Mesenchymal stem cell (in vitro differentiated cells and primary cell): ENCODE measurements at places on chromosomes 3 and 15.

DNA sequence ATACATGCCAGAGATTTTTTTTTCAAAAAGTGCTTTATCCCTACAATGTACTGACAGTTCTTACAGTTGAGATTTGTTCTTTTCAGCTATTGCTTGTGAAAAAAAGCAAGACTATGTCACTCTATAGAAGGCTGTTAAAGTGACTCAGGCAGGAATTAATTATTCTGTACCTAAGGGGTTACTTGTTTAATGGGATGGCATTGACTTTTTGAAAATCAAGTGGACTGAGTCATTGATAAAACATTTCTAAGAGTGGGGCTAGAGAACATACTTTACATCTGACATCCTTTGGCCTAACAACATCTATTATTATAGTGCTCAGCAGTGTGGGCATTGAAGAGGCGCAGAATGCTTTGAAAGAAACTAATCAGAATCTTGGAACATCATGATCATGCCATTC lies 34.3 kb downstream of the INTS14 start:
- peak; percentile 60 for DNase-seq

DNA sequence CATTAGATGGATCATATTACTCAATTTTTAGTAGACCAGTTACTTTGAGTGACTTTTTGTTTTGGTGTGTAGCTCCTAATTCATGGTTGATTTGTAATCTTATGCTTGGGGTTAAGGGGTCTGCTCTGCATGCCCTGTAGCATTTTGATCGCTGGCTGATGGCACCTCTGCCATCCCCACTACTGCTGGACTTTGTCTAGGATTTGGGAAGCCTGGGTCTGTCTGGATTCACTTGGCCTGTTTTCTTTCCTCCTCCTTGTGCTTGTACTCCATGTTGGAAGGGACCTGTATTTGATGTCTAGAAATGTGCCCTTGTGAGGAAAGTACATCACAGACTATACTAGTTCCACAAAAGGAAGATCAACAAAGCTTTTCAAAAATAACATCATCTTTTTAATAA lies 154.1 kb downstream of the FNDC3B start:
- no peak for DNase-seq

- no peak for DNase-seq
Observed at GRCh38 chr3:127209840-127210653, 17.1 kb downstream of the PRR23E start.

DNA sequence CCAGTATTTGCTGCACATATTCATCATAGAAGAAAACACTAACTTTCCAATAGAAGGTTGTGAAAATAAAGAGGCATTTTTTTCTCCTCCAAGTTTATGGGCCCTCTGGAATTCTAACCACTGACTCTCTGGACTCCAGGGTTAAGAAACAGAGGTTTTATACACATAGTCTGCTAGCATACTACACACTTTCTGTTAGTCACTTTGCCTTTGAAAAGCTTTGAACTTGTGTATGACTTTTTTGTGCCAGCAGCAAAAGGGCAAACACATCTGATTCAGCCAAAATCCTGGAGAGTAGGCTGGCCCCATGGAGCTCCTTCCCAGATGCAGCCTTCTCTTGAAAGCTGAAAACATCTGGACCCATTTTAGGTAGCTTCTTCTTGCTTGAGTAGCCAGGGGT lies 6.2 kb downstream of the ZIC4 start:
- DNase-seq = no peak

GRCh38 chr3:411226-411625 lies 214.7 kb downstream of the CHL1 start:
- DNase-seq = no peak

DNA sequence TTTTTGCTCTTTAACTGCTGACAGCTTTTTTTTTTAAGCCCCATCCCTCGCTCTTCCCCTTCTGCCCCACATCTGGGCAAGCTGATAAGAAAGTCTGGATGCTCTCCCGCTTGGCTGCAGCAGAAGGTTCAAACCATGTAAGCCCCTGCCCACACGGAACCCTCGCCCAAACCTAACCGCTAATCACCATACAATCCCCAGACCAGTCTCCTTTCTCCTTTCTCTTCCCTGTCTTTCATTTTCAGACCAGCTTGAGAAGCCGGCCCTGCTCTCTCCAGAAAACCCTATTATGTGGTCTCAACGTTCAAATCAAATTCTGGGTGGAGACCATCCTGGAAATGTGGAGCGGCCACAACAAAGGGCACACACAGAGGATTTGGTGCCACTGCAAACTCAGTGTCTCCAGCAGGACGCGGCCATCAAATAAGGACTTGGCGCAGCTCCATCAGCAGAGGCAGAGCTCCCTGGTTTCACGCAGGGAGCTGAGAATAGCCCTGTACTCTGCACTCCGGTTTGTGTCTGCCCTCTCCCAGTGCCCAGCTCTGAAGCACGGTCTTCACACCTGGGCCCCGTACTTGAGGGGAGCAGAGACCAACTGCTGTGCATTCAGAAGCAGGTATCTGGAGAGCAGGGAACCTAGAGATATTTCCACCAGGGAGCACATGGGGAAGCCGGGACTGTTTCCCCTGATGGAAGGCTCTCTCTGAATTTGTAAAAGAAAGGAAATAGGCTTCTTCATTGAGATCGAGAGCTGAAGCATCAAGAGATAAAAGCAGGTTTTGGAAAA lies 92.6 kb downstream of the XXYLT1 start:
- DNase-seq = no peak

GRCh38 chr3:72338942-72339669 lies 509.1 kb downstream of the SHQ1 start:
- DNase-seq = peak; percentile 98

DNA sequence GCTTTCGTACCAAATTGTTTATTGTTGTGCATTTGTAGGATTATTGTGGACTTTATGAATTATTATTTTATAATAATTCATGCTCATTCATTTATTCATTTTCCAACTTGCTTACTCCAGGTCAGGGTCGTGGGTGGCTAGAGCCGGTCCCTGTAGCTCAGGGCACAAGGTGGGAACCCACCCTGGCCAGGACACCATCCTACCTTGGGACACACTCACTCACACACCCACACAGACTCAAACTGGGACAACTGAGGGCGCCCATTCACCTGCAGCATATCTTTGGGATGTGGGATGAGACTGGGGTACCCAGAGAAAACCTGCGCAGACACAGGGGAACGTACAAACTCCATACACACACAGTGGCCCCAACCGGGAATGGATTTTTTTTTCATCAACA lies 40.6 kb downstream of the SSUH2 start:
- DNase-seq = no peak

GRCh38 chr3:32501783-32502117 lies 902 bp downstream of the CMTM6 start:
- DNase-seq = no peak

DNA sequence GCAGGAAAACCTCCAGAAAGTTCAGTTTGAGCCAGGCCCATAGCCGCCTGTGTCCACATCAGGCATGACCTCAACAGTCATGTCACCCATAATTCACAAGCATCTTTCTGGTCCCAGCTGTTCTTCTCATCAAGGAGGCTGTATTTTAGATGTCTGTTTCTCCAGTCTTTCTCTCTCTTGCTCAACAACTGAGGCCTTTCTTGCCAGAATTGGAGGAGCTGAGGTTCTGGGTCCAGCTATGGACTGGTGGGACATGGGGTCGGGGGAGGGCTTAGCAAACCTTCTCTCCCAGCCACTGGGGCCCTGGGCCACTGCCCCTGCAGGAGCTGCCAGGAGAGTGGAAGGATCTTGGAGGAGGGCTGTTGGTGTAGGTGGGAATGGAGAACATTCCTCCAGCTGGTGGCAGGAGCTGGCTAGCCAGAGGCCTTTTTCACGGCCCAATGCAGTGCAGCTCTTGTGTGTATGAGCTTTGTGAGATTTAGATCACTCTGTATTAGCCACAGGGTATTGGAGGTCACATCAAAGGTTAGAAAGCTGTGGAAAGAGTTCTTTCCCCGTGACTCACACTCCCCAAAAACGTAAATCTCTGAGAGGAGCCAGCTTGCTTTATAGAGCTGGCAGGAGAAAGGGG lies 23.5 kb downstream of the MAGEF1 start:
- peak; percentile 87 for DNase-seq

GRCh38 chr3:71453319-71453718 lies 130.2 kb downstream of the FOXP1 start:
- no peak for DNase-seq

DNA sequence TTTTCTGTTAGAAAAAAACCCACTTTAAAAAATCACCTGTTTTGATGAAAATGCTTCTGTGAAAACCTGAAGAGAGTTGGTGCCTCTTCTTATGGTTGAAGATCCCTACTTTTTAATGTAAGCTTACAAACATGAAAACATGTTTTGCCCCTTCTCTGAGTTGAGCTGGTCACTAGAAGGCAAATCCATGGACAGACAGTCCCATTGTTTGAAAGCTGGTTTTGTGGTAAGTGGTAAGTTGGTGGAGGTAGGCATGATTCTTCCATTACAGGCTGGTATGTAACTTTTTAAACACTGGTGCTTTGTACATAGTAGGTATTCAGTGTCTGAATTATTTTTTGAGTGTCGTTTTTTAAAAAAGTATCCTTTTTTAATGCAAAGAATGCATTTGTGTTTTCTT lies 6.1 kb downstream of the ABHD5 start:
- no peak for DNase-seq

GRCh38 chr15:100547961-100548360 lies 19.2 kb upstream of the CERS3 start:
- DNase-seq = no peak
